ENCODE measurements at places on chromosomes 16 and 17.

- H3K4me1 ChIP-seq, result peaks cover 3% of the 10 kb centered on the region
- H3K27me3 ChIP-seq, result no peaks in the 10 kb centered on the region
- no peak for DNase-seq
- no peaks in the 10 kb centered on the region for H3K36me3 ChIP-seq
- H3K27ac ChIP-seq, result no peak overlapping the region
- no peak overlapping the region for H3K4me3 ChIP-seq
Measured at GRCh38 chr17:39132192-39132610, 19.2 kb downstream of the PLXDC1 start.

GRCh38 chr17:9798724-9799123 is 7.3 kb upstream of the DHRS7C start:
- H3K27me3 ChIP-seq, result peaks cover 15% of the 10 kb centered on the region
- no peaks in the 10 kb centered on the region for H3K4me1 ChIP-seq
- no peak for DNase-seq
- no peak overlapping the region for H3K4me3 ChIP-seq
- no peaks in the 10 kb centered on the region for H3K36me3 ChIP-seq
- no peak overlapping the region for H3K27ac ChIP-seq

DNA sequence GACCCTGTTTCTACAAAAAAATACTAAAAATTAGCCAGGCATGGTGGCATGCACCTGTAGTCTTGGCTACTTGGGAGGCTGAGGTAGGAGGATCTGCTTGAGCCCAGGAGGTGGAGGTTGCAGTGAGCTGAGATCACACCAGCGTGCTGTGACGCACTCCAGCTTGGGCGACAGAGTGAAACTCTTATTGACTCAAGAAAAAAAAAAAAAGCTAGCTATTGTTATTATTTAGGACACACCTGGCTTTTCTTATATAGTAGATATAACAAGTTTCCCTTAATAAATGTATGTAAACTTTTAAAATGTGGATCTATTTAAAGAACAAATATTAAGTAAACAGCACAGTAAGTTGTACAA is 1.8 kb downstream of the RABEP2 start:
- no peaks in the 10 kb centered on the region for H3K27me3 ChIP-seq
- DNase-seq, result no peak
- no peak overlapping the region for H3K27ac ChIP-seq
- peaks cover 19% of the 10 kb centered on the region for H3K4me1 ChIP-seq
- H3K36me3 ChIP-seq, result no peaks in the 10 kb centered on the region

DNA sequence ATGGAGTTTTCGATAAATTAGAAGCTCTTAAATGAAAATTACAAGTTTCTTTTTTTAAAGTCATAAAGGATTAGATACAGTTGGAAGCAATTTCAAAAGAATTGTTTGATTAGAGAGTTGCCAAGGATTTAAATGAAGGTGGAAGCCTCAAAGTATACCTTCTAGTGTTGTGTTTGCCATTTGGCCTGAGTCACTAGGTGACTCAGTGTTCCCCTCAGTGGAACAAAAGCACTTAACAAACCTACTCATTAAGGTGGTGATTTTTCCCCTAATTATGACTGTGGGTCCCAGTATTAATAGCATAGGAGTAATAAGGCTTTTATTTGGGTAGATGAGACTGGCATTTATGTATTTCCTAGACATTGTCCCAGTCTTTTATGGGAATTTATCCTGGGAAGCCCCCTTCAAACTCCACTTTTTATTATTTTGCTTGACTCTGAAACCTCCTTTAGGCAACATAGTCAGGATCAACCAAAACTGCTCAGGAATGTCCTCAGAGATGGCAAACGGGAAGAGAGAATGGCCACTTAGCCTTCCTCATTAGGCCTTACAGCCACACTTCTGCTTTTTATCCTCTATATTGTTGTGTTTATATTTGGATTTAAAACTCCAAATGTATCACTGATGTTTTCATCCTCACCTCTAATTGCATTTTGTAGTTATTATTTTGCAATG is 161.0 kb downstream of the FTO start:
- H3K27me3 ChIP-seq, result no peaks in the 10 kb centered on the region
- H3K27ac ChIP-seq, result no peak overlapping the region
- H3K4me3 ChIP-seq, result no peak overlapping the region
- peaks cover 6% of the 10 kb centered on the region for H3K4me1 ChIP-seq
- peaks cover 17% of the 10 kb centered on the region for H3K36me3 ChIP-seq

DNA sequence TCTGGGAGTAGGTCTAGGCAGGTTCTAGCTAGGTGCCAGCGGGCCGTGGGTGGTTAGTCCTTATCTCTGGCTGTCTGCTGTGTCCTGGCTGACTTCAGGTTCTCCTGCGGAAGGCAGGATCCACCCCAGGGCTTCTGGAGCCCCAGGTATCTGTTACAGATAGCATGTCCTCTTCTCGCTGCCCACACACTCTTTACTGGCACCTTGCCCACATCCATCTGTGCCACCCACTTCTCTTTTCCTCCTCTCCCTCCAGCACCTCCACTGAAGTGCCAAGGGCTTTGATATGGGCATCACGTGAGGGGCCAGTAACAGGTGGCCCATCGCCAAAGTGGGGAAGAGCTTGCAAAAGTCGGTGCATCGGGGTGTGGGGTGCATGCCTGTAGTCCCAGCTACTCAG is 4.6 kb upstream of the MPP2 start:
- H3K4me3 ChIP-seq, result no peak overlapping the region
- DNase-seq, result no peak
- H3K4me1 ChIP-seq, result peaks cover 8% of the 10 kb centered on the region
- no peaks in the 10 kb centered on the region for H3K36me3 ChIP-seq
- H3K27me3 ChIP-seq, result peaks cover 20% of the 10 kb centered on the region
